ENCODE measurements at places on chromosomes 5 and 9.

DNA sequence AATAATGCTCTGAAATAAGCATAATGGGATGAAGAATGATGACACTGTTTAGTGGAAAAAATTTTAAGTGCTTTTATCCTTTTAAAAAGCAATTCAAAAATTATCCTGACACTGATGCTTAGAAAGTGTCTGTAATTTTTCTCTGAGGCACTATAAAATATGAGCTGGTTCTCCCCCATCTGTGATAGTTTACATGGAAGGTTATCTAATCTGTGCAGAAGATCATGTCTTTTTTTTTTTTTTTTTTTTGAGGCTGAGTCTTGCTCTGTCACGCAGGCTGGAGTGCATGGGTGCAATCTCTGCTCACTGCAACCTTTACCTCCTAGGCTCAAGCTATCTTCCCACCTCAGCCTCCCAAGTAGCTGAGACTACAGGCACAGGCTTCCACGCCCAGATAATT, 15.2 kb upstream of the TAF11L2 start:
- DNase-seq, result no peak

GRCh38 chr5:92559781-92560180, 1021.2 kb downstream of the NR2F1-AS1 start:
- DNase-seq, result no peak

GRCh38 chr9:19431361-19432171, 22.8 kb downstream of the ACER2 start:
- no peak for DNase-seq

DNA sequence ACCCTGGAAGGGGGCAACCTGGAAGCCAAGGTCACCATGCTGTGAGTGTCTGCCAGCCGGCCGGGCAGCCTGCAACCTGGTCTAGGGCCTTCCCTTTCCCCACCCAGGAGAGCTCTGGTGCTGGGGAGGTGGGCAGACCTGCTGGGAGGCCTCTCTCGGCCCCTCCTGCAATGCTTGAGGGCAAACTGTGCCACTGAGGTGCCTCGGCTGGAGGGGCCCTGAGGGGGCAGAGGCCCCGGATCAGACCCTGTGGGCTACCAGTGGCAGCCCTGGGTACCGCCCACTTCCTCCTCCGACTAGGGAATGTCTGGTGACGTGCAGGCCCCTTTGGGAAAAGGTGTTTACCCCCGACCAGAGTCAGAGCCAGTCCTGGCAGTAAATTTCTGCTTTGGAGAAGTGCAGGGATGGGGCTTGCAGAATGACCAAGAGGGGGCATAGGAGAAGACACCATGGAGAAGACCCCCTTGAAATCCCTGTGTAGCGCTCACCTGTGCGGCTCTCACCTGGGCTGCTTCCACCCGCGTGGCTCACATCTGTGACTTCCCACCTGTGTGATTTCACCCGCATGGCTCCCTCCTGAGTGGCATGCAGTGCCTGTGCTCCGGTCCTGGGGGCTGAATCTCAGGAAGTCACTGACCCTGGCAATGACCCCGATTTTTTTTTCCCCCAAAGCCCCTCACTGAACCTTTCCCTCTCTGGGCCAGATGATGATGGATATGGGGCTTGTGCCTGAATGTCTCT, 1.1 kb downstream of the LCN1 start:
- no peak for DNase-seq

DNA sequence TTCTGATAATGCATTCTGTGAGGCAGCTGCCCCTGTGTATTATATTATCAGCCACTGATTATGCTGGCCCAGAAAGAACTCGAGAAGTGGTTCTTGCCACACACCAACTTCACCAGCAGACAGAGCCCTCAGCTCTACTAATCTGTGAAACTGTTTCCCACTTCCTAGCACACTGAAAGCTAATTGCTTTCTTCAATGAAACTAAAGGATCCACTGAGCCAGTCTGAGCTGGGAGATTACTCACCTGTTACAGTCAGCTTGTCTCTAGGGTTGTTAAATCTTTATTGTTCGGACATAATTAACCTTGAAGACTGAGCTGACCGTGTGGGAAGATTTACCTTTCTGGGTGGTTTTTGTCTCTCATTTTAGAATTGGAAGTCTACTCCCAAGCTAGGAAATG, 263.2 kb downstream of the KCTD16 start:
- DNase-seq, result no peak

- DNase-seq, result no peak
Measured at GRCh38 chr9:90296539-90296938, 346.1 kb downstream of the DIRAS2 start.

DNA sequence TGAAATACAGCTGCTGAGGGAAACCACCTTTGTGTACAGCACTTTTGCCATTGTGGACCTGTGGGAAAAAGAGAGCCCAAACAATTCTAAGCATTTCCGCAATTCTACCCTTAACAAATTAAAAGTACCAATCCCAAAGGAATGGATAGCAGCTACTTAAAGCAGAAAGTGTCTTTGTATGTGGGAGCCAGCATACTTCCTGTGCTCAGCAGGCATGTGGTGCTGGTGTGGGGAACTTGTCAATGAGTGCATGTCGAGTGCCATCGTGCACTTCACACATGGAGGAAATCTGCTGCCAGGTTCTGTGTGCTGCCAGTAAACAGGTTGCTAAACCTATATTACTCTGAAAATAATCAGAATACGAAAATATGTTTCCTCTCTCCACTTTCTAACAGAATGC, 399.0 kb downstream of the LRRC70 start:
- no peak for DNase-seq

DNA sequence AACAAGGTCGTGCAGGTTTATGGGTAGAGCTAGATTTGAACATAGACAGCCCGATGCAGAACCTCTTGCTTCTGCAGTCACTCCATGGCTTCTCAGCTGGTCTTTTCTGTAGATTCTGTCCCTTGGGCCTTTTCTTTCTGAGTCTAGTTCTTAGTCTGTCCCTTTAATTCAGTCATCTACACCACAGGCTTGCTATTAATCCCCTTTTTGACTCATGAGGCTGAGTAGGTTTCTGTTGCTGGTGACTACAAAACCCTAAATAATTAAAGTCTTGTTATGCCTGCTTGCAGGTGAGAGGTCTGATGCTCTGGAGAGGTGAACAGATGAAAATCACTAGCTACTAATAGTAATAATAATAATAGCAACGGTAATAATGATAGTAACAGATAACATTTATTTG, 19.3 kb upstream of the STRBP start:
- DNase-seq, result no peak

GRCh38 chr5:95020345-95020744, 264.5 kb downstream of the MCTP1 start:
- DNase-seq, result no peak

DNA sequence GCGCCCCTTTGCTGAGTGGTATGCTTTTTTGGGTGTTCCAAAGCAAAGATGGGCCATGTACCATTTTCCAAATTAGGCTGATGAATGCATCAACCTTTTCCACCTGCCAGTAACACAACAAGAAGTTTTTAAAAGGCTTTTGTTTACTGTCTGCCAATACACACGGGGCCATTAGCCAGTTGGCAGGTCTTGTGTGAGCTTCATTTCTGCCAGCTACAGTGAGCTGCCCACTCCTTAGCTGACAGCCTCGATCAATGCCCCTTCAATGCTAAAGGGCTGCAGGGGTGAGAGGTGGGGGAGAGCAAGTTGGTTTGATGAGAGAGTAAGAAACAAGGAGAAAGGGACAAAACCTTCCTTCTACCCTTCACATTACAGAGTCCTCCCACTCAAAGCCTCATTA, 128.7 kb downstream of the C5orf15 start:
- DNase-seq, result no peak

- DNase-seq, result no peak
Measured at GRCh38 chr5:180491496-180491895, 2.7 kb upstream of the CNOT6 start.

DNA sequence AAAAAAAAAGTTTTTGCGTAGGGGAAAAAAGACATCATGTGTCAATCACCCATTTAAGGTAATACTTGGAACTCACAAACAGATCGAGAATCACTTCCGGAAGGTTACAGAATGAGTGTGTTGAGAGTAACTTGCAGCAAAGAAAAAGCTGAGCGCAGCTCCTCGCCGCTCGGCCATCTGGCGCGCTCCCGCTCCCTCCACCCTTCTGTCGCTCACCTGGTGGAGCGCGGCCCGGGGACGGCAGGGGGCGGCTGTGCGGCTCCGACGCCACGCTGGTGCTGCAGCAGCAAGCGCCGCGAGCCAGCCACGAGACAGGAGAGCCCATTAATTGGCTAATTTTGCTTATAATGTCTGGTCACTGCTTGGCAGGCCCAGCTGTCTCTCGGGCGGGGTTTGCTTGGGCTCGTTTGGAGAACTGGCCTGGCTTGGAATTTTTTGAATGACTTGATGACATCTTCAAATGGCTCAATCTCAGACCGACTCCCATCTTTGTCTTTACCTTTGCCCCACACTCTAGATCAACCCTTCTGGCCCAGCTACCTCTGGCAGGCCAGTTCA, 601.8 kb downstream of the CCDC171 start:
- DNase-seq, result no peak

DNA sequence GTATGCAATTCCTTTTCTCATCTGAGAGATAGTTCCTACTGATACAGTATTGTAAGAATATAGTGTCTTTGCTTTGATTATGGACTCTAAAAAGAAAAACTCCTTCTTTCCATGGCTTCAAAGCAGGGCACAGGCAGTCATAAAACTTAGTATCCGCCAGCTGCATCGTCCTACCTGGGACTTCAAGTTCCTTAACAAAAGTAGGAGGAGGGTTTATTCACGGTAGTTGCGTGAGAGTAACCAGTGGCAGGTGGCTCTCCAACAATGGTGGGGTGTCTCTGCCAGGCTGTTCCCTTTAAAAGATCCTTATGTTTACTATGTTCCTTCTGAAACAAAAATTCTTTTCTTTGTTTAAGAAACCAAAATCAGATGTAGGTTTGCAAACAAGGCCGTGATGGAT, 173.5 kb upstream of the DMAC1 start:
- DNase-seq, result no peak

DNA sequence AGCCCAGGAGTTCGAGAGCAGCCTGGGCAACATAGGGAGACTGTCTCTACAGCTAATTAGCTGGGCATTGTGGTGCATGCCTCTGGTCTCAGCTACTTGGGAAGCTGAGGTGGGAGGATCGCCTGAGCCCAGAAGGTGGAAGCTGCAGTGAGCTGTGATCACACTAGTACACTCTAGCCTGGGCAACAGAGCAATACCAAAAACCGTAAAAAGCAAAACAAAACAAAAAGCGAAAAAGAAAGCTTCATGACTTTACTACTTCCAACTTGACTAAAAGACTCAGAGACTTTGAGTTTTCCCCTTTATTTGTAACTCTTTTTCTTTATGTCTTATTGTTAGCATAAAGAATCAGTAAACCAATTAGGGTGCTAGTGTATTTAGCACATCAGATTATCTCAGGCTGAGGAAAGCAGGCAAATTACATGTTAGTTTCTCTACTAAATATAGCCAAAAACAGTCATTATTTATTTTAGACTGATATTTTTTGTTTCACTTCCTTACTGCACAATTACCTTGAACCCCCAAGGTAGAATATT, 5.4 kb downstream of the RAD17 start:
- DNase-seq, result no peak

DNA sequence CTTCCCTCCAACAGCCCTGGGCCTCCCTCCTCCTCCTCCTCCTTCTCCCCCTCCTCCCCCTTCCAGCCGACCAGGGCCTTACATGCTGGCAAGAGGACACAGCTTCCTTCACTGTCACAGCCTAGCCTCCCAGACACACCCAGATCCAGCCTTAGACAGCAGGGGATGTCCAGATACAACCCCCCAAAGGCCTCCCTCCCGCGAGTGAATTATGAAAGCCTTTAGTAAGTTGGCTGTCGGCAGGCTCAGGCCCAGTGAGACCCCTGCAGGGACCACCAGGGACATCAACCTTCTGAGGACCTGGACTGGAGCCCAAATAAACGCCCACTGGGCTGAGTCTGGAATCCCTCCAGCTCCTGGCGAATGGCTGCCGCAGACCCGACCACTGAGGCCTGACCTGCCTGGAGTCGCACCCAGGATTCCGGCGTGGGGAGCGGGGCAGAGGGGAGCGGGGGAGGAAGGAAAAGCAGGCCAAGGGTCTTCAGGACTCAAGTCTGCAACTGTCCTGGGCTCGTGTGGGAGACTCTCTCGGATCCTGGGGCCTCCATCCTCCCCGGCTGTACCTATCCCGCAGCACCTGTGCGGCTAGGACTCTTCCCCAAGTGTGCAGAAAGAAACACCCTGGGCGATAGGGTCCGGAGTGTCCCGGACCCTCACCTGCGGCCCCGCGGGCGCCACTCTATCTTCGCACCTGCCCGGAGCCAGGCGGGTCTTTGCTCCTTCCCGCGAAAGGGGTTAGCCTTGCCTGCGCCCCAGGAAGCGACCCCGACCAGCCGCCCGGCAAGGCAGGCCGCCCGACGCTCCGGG, 705 bp downstream of the SEPTIN8 start:
- no peak for DNase-seq

DNA sequence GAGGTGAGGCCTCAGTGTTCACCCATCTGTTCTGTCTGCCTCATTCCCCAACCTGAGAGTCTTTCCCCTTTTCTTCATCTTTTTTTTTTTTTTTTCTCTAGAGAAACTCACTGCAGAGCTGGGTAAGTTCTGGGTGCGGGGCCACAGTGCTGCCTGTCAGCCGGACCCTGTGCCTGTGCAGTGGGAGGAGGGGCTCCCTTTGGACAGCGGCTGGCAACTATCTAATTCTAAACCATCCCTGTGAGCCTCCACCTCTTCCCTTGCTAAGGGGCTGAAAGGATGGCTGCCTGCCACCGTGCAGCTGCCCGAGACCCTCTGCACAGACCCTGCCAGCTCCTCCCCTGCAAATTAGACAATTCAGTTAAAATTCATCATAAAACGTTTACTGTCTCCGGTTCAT, 14.1 kb downstream of the BTNL9 start:
- DNase-seq, result no peak

- DNase-seq, result no peak
Measured at GRCh38 chr5:67004730-67005350, 191.8 kb downstream of the CD180 start.

DNA sequence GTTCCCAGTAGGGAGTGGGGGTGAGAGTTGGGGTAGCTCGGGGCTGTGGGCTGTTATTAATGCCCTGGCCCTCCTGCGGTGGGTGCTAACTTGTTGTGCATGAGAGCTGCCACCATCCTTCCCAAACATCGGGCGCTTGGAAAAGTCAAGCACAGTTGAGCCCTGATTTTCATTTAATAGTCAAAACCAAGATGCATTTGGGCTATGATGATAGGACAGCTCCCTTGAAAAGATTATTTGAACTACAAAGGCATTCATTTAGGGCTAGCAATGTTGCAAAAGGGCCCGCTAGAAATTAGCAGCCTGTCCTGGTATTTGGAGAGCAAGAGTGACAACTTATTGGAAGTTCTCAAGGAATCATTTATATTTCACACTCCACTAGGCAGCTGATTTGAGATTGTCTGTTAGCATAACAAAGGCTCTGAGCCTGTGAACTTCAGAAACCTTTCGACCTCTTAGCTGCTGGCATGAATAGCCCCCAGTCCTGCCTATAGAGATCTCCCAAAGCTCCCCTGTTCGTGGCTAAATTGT, 128.2 kb upstream of the TMEM161B start:
- no peak for DNase-seq

DNA sequence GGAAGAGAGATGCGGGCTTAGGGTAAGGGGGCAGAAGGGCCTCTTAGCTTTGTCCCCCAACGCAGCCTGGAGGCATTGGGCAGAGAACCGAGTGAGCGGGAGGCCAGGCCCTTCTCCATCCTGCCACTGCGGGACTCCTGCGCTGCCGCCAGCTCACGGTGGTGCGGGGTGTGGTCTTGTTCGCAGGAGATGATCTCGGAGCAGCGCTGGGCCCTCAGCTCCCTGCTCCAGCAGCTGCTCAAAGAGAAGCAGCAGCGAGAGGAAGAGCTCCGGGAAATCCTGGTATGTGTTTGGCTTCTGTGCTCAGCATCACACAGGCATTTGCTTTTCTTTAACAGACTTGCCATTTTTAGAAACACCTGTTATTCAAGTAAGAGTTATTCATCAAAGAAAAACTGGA, 41.3 kb downstream of the LRSAM1 start:
- no peak for DNase-seq

All from NCI-H1048 (cell line).